NCI-H460 (cell line): ENCODE measurements at places on chromosomes 11 and 22. TPM values are rescaled to one million over a fixed set of nuclear protein-coding genes. Genes with fewer than 3 reads are reported as not detected.

Gene DDTL
- total RNA-seq, result 0.84 TPM in 1 of 2 replicates, not detected in the other

Gene CATSPERZ
- 0.59 and 2.0 TPM in 2 replicates for total RNA-seq

Gene KRTAP5-11
- total RNA-seq, result not detected in 2 replicates

DNA sequence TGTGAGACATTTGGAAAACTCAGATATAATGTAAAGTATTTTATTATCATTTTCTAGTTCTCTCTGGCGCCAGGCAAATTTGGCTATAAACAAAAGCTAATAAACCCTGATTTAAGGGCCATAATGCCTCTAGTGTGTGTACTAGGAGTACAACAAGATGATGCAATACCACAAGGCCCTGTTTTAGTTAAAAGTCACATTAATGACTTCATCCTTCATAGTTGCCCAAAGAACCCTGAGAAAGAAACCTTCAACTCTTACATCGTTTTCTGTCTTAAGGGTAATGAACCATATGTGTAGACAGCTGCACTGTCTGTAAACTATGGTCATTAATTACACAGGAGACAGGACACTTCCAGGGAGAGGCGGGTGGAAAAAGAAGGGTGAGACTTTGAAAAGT, 538.4 kb downstream of the FAM181B start:
- no peak for DNase-seq

DNA sequence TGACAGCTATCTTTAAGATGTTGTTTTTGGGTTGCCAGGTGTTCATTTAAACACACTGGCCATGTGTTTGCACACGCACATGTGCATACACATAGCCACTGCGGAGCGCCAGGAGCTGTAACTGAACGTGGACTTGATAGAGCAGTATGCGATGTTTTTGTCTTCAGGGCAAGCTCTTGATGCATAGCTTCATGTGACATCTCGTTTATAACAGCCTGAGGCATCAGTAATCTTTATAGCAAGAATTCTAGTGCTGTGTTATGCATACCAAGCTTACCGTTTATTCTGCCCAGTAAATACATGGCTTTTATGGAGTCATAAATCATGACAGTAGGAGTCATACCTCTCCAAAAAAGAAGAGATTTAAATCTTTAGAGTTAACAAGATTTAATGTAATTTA, 87.0 kb downstream of the ATXN10 start:
- DNase-seq, result no peak

DNA sequence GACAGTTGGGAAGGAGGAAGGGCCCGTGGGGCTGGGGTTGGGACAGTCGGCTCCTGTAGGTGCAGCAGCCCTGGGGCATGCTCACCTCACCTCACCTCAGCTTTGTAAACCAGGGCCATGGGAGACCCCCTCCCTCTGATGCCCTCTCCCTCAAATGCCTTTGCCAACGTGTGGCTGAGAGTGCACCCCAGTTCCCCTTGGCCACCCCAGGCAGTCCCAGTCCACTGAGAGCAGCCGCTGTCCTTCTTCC, 4.2 kb upstream of the NEAT1 start:
- no peak for DNase-seq

- no peak for DNase-seq
Measured at GRCh38 chr11:95282291-95282751, 51.3 kb upstream of the SESN3 start.

- no peak for DNase-seq
Measured at GRCh38 chr11:130052567-130052966, 17.1 kb upstream of the APLP2 start.

DNA sequence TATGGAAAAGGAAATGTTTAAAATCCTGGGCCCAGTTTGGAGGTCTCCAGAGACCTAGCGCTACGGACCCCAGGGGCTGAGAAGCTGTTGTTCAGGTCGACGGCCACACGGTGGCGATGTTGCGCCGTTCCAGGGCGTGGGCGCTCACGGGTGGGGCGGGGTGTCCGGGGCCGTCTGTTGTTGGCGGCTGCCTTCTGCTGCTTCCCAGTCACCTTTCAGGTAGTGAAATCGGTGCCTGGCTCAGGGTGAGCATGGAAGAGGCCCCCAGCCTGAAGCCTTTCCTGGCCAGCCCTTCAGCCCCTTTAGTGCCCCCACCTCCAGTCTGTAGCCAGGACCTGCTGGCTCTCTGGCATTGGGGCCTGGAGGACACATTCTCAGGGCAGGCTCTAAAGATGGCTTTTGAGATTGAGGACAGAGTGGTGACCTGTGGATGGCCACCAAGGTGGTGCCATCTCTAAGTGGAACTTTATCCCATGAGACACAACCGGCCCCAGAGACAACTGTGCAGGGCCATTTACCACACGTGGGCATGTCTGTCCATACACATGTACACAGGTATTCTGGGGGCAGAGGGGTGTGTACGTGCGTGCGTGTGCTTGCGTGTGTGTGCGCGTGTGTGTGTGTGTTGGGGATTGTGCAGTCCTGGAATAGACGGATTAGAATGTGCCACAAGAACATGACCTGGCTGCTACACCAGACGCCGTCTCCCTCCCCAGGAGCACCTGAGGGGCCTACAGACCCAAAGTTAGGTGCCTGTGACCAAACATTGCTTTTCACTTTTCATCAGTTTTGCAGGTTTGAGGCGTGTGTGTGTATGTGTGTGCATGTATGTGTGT, 53.8 kb downstream of the ST14 start:
- peak; percentile 26 for DNase-seq

GRCh38 chr22:38415561-38416321, 39.3 kb downstream of the KCNJ4 start:
- no peak for DNase-seq

- DNase-seq, result no peak
Measured at GRCh38 chr11:111395081-111395480, 16.0 kb upstream of the POU2AF1 start.

- DNase-seq, result no peak
Measured at GRCh38 chr11:134677891-134678551, 266.0 kb upstream of the B3GAT1 start.

DNA sequence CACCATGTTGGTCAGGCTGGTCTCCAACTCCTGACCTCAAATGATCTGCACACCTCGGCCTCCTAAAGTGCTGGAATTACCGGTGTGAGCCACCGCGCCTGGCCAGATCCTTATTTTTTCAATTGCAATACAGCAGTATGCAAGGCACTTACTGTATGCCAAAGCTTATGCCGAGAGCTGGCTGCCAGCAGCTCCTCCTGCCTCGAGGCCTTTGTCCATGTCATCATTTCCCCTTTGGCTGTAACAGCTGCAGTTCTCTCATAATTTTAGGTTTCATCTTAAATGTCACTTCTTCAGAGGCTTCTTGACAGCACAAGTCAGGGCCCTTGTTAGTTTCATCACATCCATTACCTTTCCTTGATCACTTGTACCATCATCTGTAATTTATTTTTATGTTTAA, 1.5 kb upstream of the SREBF2 start:
- DNase-seq, result no peak

DNA sequence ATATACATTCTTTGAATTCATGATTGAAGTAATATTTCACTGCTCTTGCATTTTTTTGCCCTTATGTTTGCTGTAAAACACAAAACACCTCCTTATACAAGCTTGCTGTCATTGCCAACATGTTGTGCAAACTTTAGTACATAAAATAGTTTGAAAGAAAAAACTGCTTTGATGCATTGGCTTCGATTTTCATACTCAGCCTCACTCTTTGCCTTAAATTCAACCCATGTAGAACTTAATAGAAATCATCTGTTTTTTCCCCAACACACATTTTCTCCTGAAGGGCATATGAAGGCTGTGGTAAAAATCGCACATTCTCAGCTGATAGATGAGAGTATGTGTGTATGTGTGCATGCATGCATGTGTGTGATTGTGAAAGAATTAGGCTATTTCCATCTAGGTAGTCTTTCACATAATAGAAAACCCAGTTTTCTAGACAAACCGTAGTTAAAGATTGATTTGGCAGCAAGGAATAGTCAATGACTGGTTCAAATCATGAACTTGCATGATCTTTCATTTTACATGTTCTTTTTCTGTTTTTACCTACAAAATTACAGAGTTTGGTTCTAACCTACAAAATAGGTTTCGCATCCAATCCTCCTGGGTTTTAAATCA, 72.8 kb upstream of the MTMR2 start:
- DNase-seq, result no peak

DNA sequence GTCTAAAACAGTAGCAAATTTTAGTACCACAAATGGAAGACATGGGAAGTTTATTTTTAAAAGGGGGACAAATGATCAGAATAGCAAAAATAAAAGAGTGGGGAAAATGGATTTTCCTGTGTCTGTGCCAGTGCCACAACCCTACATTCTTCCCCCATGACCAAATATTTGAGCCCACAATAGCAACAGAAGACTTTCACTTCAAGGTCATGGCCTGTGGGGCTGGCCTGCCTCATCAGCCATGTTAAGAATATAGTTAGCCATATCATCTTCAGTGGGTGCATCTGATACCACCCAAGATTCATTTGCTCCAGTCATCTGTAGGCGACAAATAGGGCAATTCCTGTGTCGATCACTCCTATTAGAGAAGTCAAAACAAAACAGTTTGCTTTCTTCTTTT, 26.3 kb downstream of the RNF141 start:
- no peak for DNase-seq

- DNase-seq, result no peak
Measured at GRCh38 chr11:105152021-105152512, 12.5 kb upstream of the CARD18 start.

GRCh38 chr11:36743039-36743438, 145.0 kb upstream of the RAG2 start:
- DNase-seq, result no peak

DNA sequence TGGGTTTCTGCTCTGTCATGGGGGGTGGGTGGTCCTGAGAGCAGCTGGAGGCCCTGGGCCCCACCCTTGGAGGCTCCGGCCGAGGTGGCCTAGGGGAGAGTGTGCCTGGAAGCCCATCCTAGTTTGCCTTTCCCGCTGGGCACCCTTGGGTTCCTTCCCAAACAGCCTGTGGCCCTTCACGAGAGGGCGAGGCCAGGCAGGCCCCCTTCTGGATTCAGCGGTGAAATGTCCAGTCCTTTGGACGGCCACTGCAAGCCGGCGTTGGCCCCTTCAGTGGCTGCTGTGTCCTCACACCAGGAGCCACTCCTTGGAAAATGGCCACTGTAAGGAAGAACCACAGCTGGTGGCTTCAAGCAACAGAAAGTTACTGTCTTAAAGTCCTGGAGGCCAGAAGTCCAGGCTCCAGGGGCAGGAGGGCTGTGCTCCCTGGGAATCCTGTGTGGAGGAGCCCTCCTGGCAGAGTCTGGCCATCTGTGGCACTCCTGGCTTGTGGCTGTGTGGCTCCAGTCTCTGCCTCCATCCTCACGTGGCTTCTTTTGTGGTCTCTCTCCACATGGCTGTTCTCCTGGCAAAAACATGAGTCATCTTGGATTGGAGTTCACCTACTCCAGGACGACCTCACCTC, 854.1 kb downstream of the TBC1D22A start:
- no peak for DNase-seq
